Tibial artery (tissue), 4 donors: ENCODE measurements at places on chromosomes 12 and 14.

- H3K27me3 ChIP-seq, result no peaks in the 10 kb centered on the region
- no peak for DNase-seq
- no peak overlapping the region for H3K27ac ChIP-seq
- H3K36me3 ChIP-seq, result no peaks in the 10 kb centered on the region
- H3K4me3 ChIP-seq, result no peak overlapping the region
These were observed 10.1 kb downstream of the KRT80 start for GRCh38 chr12:52181746-52182145.

DNA sequence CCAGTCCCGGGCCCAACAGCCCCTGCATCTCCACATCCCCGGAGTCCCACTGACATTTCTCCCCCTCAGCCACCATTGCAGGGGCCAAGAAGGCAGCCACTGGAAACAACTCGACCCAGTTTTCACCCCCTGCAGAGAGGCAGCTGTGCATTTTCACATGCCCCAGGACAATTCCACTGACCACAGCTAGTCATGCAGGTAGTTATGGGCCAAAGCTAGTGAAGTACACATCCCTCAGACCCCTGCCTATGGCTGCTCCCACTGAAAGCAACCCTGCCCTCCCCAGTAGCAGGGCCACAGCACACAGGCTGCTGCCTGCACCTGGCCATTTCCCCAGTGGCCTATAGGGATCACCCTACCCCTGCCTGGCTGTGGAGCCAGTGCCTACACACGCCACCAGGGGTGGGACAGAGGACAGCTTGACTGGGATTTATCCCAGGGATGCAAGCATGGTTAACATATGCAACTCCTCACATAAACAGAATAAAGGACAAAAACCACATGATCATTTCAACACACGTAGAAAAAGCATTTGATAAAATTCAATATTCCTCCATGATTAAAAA is 154.0 kb downstream of the NDUFA12 start:
- peaks cover 8% of the 10 kb centered on the region for H3K27me3 ChIP-seq
- no peak overlapping the region for H3K4me3 ChIP-seq
- H3K36me3 ChIP-seq, result no peaks in the 10 kb centered on the region

- no peaks in the 10 kb centered on the region for H3K27me3 ChIP-seq
- peak; percentile 67 for DNase-seq
- no peak overlapping the region for H3K4me3 ChIP-seq
- H3K27ac ChIP-seq, result no peak overlapping the region
- H3K4me1 ChIP-seq, result no peaks in the 10 kb centered on the region
- peaks cover 24% of the 10 kb centered on the region for H3K36me3 ChIP-seq
These were observed 6.9 kb downstream of the PABPN1 start for GRCh38 chr14:23327947-23328744.

- DNase-seq, result no peak
- no peaks in the 10 kb centered on the region for H3K4me1 ChIP-seq
- no peaks in the 10 kb centered on the region for H3K27me3 ChIP-seq
- H3K4me3 ChIP-seq, result no peak overlapping the region
These were observed 167.0 kb upstream of the ALG10B start for GRCh38 chr12:38149395-38150073.

DNA sequence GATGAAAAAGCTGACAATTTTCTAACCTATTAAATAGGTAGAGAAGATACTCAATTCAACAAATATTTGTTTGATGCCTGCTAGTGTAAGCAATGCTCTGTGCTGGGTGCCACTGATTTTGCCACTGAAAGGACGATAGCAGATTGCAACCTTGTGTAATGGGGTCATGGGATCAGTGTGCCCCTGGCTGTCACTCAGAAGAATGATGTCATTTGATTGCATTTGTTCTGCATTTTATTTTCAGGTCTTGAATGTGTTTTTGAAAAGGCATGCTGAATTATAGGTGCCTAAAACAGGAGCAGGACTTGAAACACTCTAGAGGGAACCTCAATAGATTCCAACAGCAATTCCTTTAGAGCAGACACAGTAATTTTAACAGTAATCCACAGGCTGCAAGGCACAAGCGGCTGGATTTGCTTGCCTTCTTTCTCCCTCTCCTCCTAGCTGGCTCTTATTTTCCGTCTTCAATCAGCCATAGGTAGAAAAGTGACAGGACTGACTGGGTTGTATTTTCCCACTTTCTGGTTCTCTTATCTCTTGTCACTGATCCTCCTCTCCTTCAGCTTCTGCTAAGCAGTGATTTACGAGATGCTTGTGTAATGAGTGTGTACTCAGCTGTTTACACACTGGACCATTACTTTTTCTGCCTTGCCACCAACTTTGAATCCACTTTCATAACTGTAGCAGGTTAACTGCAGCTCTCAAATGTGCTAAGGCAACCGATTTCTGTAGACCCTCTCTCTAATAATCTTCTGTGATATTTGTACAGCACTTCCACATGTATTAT is 4.1 kb downstream of the PLXNC1 start:
- H3K36me3 ChIP-seq, result no peaks in the 10 kb centered on the region
- no peak for DNase-seq
- no peaks in the 10 kb centered on the region for H3K4me1 ChIP-seq
- no peaks in the 10 kb centered on the region for H3K27me3 ChIP-seq
- H3K27ac ChIP-seq, result no peak overlapping the region

DNA sequence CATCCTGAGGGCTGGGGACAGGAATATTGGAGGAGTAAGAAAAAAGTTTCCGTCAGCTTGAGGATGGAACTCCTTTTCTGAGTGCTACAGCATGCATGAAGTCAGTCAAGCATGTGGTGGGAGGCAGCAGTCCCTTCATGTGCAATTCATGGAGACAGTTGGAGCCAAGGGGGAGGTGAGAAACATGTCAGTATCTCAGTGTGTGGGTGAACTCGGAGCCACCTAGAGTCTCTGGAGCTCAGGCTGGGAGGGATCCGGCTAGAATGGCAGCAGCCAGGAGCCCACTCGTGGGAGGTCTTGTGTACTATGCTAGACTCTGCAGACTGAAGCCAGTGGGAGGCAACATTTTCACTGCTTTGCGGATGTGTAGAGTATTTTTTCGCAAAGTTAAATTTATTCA is 60.3 kb downstream of the AVPR1A start:
- H3K4me1 ChIP-seq, result no peaks in the 10 kb centered on the region
- H3K36me3 ChIP-seq, result no peaks in the 10 kb centered on the region
- H3K27ac ChIP-seq, result no peak overlapping the region

GRCh38 chr12:130205495-130205894 is 43.2 kb downstream of the FZD10 start:
- no peak overlapping the region for H3K27ac ChIP-seq
- no peak for DNase-seq
- no peak overlapping the region for H3K4me3 ChIP-seq
- H3K27me3 ChIP-seq, result no peaks in the 10 kb centered on the region

- H3K4me1 ChIP-seq, result no peaks in the 10 kb centered on the region
- no peak overlapping the region for H3K4me3 ChIP-seq
- H3K36me3 ChIP-seq, result no peaks in the 10 kb centered on the region
- H3K27ac ChIP-seq, result no peak overlapping the region
- DNase-seq, result no peak
These were observed 202.0 kb upstream of the AMIGO2 start for GRCh38 chr12:47281667-47282171.

DNA sequence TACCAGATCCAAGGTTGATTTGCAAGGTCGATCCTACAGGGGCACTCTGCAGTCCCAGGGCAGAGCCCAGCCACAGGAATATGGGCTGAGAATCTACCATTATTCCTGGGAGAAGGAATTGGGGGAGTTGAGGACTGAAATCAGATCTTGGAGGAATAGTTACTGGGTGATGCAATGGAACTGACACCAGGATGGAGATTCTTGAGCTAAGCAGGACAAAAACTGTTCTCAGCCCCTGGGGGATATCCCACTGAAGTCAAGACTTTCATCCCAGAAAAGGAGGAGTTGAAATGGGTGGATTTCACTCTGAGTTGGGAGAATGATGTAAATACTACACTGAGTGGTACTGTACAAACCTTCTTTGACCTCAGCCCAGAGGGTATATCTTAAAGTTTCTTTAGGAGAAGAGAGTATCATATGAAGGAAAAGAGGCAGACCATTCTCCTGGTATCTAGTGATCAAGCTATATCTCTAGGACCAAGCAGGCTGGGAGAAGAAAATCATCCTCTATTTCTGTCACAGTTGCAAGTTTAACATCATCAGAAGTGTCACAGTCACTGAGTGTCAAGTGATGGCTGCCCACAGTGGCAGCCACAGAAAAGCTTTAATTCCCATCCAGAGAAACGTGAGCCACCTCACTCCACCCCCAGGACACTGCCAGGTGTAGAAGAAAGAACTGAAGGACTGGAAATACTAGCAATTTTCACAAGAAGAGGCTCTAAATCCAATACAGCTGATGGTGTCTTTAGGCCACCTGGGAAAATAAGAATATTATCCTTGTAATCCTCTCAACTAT is 181.9 kb downstream of the NUAK1 start:
- no peak overlapping the region for H3K4me3 ChIP-seq
- H3K4me1 ChIP-seq, result peaks cover 27% of the 10 kb centered on the region
- no peaks in the 10 kb centered on the region for H3K27me3 ChIP-seq
- no peak for DNase-seq
- H3K36me3 ChIP-seq, result no peaks in the 10 kb centered on the region

DNA sequence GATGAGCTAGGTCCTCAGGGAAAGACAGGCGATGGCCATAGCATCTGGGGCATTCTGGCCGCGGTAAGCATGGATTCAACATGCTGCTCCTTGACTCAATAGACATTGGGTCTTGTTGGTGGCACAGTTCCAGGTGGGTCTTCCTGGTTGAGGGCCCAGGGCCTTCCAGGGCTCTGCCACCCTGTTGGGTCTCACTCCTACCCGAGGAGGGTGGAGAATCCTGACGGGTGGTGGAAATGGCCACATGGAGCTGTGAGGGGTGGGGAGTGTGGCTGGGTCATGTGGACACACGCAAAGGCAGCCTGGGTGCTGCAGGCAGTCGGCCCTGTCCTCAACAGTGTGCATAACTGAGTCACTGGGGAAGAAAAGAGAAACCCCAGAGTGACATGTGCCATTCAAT is 148.1 kb downstream of the KIF26A start:
- H3K36me3 ChIP-seq, result no peaks in the 10 kb centered on the region
- DNase-seq, result no peak
- H3K27ac ChIP-seq, result no peak overlapping the region
- H3K4me3 ChIP-seq, result no peak overlapping the region
- peaks cover 39% of the 10 kb centered on the region for H3K27me3 ChIP-seq

GRCh38 chr12:115672086-115672485 is 605.4 kb downstream of the MED13L start:
- H3K27ac ChIP-seq, result no peak overlapping the region
- DNase-seq, result no peak
- no peak overlapping the region for H3K4me3 ChIP-seq
- no peaks in the 10 kb centered on the region for H3K36me3 ChIP-seq
- no peaks in the 10 kb centered on the region for H3K27me3 ChIP-seq

GRCh38 chr12:131832321-131833231 is 4.4 kb downstream of the MMP17 start:
- peaks cover 44% of the 10 kb centered on the region for H3K4me1 ChIP-seq
- no peaks in the 10 kb centered on the region for H3K27me3 ChIP-seq
- H3K4me3 ChIP-seq, result peak overlapping the region; percentile 41
- H3K36me3 ChIP-seq, result no peaks in the 10 kb centered on the region
- H3K27ac ChIP-seq, result peak overlapping the region; percentile 42

- no peak overlapping the region for H3K27ac ChIP-seq
- no peaks in the 10 kb centered on the region for H3K27me3 ChIP-seq
- H3K36me3 ChIP-seq, result no peaks in the 10 kb centered on the region
- H3K4me1 ChIP-seq, result no peaks in the 10 kb centered on the region
- H3K4me3 ChIP-seq, result no peak overlapping the region
These were observed 405.5 kb downstream of the MDGA2 start for GRCh38 chr14:47269756-47270492.

DNA sequence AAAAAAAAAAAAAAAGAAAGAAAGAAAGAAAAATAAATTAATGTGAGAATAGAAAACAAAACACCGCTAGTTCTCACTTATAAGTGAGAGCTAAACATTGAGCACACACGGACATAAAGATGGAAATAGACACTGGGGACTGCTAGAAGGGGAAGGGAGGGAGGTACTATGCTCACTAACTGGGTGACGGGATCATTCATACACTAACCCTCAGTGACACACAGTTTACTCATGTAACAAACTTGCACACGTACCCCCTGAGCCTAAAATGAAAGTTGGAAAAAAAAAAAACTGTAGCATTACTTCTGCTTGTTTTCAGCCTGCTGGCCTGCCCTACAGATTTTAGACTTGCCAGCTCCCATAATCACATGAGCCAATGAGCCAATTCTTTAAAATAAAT is 10.5 kb upstream of the PRMT5 start:
- no peak overlapping the region for H3K4me3 ChIP-seq
- DNase-seq, result no peak
- no peaks in the 10 kb centered on the region for H3K4me1 ChIP-seq
- H3K27ac ChIP-seq, result no peak overlapping the region

- H3K4me3 ChIP-seq, result no peak overlapping the region
- H3K4me1 ChIP-seq, result peaks cover 6% of the 10 kb centered on the region
- no peaks in the 10 kb centered on the region for H3K36me3 ChIP-seq
- no peaks in the 10 kb centered on the region for H3K27me3 ChIP-seq
- no peak overlapping the region for H3K27ac ChIP-seq
These were observed 2.6 kb downstream of the RTL1 start for GRCh38 chr14:100900837-100901390.

DNA sequence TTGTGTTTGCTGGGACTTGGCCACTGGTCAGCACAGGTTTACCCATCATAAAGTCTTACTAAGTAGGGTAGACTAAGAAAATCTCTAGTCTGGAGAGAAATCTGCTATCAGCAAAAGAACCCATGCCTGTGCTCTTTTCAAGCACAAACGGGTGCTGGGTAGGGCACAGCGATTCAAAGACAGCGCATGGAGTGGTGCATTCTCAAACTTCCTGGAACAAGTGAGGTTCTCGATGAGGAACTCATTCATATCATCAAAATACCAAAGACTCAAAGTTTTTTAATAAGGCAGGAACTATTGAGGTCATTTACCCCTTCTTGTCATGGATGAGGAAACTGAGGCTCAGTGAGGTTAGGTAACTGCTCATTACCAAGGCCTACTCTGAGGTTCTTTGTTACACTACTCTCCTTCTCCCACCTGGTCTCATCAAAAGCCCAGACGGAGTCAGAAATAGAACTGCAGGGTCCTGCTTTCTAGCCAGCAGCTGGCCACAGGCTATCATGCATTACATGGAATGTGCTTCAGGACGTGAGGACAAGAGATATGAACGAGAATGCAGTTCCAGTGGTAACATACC is 390.3 kb downstream of the ZFP36L1 start:
- peaks cover 61% of the 10 kb centered on the region for H3K4me1 ChIP-seq
- no peaks in the 10 kb centered on the region for H3K36me3 ChIP-seq
- H3K27me3 ChIP-seq, result no peaks in the 10 kb centered on the region

GRCh38 chr12:14771651-14772137 is 31.6 kb downstream of the WBP11 start:
- no peak for DNase-seq
- H3K36me3 ChIP-seq, result no peaks in the 10 kb centered on the region
- H3K4me1 ChIP-seq, result peaks cover 11% of the 10 kb centered on the region
- H3K4me3 ChIP-seq, result peak overlapping the region; percentile 80
- no peaks in the 10 kb centered on the region for H3K27me3 ChIP-seq

- H3K36me3 ChIP-seq, result peaks cover 22% of the 10 kb centered on the region
- no peak overlapping the region for H3K4me3 ChIP-seq
- H3K4me1 ChIP-seq, result no peaks in the 10 kb centered on the region
- no peak overlapping the region for H3K27ac ChIP-seq
- no peaks in the 10 kb centered on the region for H3K27me3 ChIP-seq
These were observed 63.0 kb downstream of the BCL2L14 start for GRCh38 chr12:12133785-12134184.

GRCh38 chr12:71135812-71136176 is 22.0 kb downstream of the TSPAN8 start:
- H3K27me3 ChIP-seq, result no peaks in the 10 kb centered on the region
- peaks cover 4% of the 10 kb centered on the region for H3K4me1 ChIP-seq
- DNase-seq, result no peak
- no peak overlapping the region for H3K4me3 ChIP-seq
- H3K36me3 ChIP-seq, result peaks cover 8% of the 10 kb centered on the region
